ENCODE measurements at places on chromosomes 1 and 21.

DNA sequence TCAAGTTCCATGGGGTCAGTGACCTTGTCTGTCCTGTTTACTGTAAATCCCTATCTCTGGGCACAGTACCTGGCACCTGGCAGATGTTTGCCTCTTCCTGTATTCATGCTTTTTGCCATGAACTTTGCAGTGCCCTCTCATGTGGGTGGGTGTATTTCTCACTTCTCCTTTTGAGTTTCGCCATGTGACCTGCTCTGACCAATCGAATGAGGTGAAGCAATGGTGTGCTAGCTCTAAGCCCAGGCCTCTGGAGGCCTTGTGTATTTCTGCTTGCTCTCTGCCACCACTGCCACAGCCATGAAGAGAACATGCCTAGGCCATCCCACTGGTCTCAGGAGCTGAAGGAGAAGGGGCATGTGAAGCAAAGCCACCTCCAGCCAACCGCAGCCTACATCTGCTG is 185.5 kb upstream of the ZC3H12A start:
- DNase-seq = no peak

GRCh38 chr21:36695671-36696389 is 3.1 kb upstream of the SIM2 start:
- no peak for DNase-seq

GRCh38 chr1:21068937-21069336 is 107.8 kb downstream of the EIF4G3 start:
- no peak for DNase-seq

DNA sequence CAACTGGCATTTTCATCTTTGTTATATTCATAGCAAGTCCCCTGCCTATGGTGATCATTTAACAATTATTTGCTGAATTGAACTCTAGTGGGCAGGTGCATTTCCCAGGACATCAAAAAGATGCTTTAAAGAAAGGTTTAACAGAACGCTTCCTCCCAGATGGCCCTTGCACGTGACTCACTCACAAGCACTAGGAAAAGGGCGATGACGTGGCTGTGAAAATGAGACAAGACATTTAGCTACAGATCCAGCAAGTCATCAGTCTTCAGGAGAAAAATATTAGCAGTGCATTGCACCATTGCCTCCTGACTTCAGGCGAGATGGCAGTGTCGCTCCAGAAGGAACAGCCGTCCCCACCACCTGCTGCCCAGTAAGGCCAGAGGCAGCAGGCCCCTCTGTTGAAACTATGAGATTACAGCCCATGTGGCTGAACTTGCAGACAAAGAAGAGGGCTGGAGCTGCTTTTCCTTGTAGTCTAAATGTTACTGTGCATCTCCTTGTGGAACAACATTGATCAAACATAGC is 37.2 kb downstream of the DSCAM start:
- DNase-seq = no peak

DNA sequence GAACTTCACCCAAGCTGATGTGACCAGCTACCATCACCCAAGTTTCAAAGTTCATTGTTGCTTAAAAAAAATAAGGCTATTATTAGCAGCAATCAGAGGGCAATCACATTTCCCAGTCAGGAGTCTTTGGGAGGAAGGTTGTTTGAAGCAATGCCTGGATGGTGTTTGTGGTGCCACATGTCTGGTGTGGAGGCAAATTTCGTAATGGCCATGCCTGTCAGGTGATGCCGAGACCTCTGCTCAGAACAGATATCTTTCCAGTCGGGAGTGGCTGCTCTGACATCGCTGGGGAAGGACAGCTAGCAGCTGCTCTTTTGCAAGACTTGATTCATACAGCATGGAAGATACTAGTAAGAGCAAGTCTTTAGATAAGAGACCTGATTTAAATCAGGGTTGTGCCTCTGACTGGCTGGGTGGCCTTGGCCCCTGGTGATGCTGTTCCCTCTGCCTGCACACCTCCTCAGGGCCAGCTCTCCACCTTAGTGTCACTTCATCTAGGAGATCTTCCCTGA is 187.8 kb upstream of the JUN start:
- no peak for DNase-seq

DNA sequence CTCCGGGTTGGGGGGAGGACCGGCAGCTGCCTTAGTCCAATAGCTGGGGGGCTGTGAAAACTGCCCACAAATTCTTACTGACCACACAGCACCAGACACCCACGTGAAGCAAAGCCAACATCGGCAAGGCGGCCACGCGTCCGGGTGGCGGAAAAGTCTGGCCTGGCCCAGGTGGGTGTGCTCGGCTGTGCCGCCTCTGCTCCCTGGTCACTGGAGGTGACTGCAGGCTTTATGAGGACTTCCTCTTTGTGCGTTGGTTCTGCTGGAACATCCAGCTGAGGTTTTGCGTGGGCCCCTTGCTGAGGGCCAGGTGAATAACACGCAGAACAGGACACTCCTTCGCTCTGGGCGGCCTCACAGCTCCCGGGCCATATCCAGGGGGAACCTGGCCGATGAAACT is 35.4 kb downstream of the FAAP20 start:
- no peak for DNase-seq

DNA sequence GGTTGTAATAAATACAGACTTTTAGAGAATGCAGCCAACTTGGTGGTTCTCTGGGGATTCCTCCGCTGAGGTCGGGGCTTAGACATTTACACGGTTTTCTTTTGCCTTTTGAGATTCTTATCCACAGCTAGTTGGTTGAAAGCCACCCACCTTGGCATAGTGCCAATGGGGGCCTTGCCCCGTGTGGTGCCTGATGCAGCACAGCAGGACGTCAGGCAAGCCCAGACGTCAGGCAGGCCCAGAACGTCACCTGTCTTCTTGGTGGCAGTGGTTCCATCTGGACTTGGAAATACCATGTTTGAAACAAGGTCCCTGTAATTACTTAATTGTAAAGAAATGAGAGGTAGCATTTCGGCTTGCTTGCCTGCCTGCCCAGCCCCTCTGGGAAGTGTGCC is 78.5 kb downstream of the GALNT2 start:
- DNase-seq = no peak

- no peak for DNase-seq
Observed at GRCh38 chr1:42128499-42128898, 24.7 kb upstream of the GUCA2B start.

DNA sequence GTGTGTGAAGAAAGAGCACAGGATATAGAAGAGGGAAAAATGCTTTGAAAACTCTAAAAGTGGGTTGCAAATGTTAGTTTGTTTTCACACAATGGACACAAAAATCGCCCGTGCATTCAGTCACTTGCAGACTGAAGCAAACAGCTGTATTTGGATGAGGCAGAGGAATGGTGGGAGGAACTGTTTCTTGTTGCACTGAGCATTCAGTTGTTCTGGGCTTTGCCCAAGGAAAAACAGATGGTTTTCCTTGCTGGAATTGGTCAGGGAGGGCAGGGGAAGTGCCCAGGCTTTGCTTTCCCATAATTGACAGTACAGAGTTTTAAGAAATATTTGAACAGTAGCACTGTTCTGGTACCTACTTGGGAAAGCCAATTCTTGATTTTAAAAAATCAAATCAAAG is 19.5 kb upstream of the WARS2 start:
- DNase-seq = no peak

- DNase-seq = no peak
Observed at GRCh38 chr1:192554904-192555303, 20.7 kb upstream of the RGS1 start.

DNA sequence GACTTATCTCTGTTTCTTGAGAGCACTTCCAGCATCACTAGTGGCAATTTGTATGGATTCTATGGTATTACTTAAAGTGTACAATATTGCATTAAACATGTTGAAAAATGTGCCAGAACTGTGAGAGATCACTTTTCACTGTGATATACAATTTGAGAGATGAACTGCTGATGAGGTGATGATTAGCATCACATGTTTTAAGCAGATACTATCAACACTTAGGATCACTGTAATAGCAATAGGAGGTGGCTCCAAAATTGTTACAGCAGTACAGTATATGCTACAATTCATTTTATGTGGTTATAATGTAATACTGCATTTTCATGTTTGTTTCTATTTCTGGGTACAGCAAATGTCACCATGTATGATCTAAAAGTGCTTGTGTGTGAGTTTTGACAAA is 570.0 kb downstream of the PTPRC start:
- no peak for DNase-seq

- no peak for DNase-seq
Observed at GRCh38 chr1:169931795-169932231, 38.1 kb upstream of the SCYL3 start.

DNA sequence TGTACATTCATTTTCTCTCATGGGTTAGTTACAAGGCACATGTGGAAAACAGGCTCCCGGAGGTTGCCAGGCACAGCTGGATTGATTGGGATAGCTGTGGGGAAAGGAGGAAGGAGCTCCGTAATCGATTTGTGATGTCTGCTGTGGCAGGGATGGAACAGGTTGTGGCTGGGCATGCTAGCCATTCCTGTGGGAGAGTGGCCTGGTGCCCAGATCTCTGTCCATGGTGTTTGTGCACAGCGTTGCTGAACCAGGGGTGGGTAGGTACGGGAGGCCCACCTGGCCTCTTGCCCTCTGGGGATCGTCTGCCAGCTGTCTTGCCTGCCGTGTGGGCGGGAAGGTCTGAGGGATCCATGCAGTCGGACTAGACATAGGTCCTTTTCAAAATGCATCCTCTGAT is 302.8 kb upstream of the VAMP3 start:
- DNase-seq = no peak

GRCh38 chr1:240621249-240621648 is 9.3 kb upstream of the GREM2 start:
- no peak for DNase-seq

- no peak for DNase-seq
Observed at GRCh38 chr21:43597052-43597451, 62.2 kb downstream of the HSF2BP start.

- no peak for DNase-seq
Observed at GRCh38 chr1:10065344-10065685, 32.6 kb downstream of the UBE4B start.

GRCh38 chr1:209875515-209875914 is 47.7 kb downstream of the UTP25 start:
- DNase-seq = no peak

DNA sequence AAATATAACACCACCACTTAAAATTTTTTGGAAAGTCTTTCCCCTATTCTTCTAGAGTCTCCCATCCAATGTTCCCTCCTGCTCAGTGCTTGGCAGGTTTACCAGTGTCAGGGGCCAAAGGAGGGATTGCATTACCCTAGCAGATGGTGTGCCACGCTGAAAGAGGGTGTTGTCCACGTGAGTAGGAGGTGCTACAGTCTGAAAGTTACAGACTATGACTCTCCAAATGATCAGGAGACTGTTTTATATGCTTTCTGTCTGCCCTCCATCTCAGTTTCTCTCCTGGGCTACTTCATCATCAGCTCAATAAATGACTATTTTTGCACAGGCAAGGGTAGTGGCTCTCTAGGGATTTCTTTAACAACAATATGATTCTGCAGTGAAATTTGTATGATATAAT is 31.3 kb upstream of the ANGPTL7 start:
- no peak for DNase-seq

DNA sequence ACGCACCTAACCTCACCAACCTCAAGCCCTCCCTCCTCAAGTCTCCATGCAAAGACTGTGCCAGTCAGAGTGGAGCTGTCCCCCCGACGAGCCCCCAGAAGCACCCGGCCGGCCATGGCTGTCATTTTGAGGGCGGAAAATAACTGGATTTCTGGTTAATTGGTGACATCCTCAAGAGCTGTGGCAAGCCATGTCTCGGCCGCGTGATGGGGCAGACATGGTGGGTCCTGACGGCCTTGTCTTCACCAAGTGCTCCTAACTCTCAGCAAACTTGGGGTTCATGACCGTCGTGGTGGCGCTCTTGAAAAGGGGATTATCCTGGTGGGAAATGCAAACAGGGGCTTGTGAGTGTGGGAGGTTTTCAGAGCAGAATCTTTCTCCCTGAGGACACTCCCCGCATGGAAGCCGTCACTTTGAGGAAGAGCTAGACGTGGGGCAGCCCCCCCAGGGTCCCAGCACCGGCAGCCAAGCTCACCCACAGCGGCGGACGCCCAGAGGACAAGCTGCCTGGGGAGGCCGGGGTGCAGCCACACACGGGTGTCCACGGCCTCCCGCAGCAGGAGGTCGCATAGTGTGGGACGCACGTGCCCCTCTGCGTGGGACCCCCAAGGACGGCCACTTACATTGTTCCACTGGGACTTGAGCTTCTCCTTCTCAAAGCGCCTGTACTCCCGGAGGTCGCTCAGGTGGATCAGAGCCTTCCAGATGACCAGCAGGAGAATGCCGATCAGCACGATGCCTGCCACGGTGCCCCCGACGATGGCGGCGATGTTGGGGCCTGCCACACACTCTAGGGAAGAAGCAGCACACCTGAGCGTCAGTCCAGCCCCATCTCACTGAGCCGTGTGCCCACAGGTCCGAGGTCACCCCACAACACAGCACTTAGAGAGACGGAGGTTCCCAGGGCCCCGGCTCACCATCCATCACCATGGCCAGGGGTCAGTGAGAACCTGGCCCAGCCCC is 12.9 kb upstream of the PTTG1IP start:
- DNase-seq = no peak

- no peak for DNase-seq
Observed at GRCh38 chr1:41775956-41776585, 142.7 kb downstream of the HIVEP3 start.

DNA sequence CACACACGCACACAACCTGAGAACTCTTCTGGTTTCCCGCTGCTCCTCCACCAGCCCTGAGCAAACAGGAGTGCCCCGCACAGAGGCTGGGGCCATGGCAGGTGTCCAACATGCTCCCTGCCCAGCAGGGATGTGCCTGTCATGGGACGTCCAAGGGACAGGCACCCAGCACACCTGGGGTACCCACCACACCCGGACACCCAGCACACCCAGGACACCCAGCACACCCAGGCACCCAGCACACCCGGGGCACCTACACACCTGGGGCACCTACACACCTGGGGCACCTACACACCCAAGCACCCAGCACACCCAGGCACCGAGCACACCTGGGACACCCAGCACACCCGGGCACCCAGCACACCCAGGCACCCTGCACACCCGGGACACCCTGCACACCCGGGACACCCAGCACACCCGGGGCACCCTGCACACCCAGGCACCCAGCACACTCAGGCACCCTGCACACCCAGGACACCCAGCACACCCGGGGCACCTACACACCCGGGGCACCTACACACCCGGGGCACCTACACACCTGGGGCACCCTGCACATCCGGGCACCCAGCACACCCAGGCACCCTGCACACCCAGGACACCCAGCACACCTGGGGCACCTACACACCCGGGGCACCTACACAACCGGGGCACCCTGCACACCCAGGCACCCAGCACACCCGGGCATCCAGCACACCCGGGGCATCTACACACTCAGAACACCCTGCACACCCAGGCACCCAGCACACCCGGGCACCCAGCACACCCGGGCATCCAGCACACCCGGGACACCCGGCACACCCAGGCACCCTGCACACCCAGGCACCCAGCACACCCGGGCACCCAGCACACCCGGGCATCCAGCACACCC is 37.9 kb downstream of the UBE2G2 start:
- DNase-seq = no peak

DNA sequence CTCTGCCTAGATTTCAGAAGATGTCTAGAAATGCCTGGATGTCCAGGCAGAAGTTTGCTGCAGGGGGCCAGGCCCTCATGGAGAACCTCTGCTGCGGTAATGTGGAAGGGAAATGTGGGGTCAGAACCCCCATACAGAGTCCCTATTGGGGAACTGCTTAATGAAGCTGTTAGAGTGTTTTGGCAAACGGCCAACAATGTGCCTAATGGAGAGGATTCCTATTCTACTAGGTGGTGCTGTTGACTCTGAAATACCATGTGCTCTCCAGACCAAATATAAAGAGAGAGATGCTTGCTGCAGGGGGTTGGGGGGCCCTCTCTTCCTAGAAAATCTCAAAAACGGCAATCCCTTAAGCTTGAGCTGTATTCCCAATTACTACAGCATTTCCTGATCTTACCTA is 57.1 kb upstream of the DR1 start:
- DNase-seq = no peak
